ENCODE measurements at places on chromosomes 5 and 9.

- DNase-seq = peak; percentile 72
These were observed at the start of gene GRK6 for GRCh38 chr5:177426566-177427210. Gene GRK6, plus strand, starts transcription at chr5:177426676. Its CDS starts 170 bp downstream, at chr5:177426846.

DNA sequence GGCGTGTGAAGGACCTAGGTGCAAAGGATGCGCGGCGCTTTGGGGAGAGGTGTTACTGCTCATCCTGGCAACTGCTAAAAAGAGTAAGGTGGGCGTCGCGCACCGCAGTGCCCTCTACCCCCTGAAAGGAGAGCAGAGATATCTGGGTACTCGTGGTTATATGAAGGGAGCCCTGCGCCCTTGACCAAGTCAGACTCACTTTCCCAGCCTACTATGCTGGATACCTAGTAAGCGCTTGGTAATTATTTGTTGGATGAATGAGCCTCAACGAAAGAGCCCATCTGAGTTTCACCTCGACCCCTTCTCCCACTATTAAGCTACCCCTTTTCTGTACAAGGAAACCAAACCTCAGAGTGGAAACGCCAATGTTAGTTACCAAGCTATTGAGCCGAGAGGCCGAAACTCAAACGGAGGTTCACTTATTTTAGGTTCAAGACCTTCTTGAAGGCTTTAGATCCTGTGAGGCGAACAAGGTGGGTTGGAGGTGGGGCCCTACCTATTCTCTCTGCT, 8.0 kb downstream of the LHX6 start:
- no peak for DNase-seq

- no peak for DNase-seq
These were observed 18.7 kb upstream of the CARNMT1 start for GRCh38 chr9:75046725-75047345.

GRCh38 chr5:83559118-83559785, 87.7 kb downstream of the VCAN start:
- DNase-seq = no peak

- no peak for DNase-seq
These were observed 108.2 kb downstream of the KLHL3 start for GRCh38 chr5:137627706-137628105.

GRCh38 chr5:1931604-1932231, 49.0 kb upstream of the IRX4 start:
- no peak for DNase-seq

GRCh38 chr9:114776683-114777399, 29.0 kb downstream of the TNFSF15 start:
- DNase-seq = no peak

DNA sequence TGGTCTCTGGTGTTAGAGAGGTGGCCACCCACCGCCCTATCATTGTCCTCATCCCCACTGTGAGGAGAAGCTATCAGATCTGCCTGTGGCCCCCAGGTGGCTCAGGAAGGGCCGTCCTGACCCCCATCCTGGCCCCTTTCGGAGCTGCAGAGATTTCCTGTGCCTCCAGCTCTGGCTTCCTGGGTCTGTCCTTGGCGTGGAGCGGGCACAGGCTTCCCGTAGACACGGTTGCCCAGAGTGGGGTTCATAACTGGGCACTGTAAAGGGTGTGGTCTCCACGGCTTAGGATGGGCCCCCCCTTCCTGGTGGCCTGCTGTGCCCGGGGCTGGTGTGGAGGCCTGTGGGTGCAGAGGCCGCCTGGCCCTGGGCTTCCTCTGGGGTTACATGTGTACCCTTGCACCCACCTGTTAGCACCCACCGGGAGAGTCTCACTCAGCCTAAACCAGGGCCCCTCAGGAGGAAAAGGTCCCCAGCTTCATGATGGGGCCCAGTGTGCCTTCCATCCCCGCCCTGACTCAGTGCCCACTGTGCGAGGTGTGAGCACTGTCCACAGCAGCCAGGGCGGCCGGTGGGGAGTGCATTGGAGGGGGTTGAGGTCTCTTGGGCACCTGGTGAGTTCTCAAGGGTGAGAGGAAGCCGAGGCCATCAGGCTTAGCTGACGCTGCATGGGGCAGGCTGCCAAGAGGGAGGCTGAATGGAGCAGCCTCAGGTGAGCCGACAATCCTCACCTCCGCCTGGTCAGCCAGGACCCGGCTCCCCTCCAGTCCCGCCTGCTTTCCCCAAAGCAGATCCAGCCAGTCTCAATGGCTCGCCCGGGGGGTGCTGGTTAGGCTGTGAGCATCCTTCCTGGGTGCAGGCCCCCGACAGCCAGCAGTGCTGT, 15.3 kb upstream of the AJM1 start:
- no peak for DNase-seq

- no peak for DNase-seq
These were observed 43.1 kb downstream of the RALGPS1 start for GRCh38 chr9:126957687-126958053.

DNA sequence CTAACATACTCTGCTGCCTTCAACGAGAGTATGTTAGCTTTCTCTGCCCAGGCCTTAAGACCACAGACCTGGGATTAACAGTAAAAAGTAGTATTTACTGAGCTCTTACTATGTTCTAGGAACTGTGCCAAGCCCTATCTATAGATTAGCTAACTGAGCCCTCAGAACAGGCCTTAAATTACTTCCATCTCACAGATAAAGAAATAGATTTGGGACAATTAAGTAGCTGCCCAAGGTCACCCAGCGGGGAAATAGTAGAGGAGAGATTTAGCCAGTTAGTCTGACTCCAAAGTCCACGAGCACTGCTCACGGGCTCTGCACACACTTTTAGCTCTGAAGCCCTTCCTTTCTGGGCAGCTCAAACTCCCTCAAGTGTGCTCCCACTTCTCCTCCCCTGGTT, 64.5 kb upstream of the EQTN start:
- no peak for DNase-seq

GRCh38 chr9:113658545-113658895, 195.0 kb downstream of the RGS3 start:
- no peak for DNase-seq

DNA sequence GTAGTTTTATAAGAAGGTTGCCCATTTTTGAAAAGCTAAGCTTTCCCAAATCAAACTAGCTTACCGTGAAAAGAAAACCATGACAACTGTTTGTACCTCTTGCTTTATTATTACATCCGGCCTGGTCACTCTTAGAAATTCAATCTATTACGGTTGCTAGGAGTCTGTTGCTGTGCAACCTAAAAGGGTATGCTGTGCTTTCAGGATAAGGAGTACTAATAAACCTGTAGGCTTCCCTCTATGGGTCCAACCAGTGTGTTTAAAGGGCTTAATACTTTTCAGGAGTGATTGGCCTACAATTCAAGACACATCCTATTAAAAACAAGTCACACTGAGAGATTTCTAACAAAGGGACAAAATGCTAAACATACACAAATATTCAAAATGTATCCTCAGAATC, 27.1 kb downstream of the RFX3 start:
- no peak for DNase-seq

DNA sequence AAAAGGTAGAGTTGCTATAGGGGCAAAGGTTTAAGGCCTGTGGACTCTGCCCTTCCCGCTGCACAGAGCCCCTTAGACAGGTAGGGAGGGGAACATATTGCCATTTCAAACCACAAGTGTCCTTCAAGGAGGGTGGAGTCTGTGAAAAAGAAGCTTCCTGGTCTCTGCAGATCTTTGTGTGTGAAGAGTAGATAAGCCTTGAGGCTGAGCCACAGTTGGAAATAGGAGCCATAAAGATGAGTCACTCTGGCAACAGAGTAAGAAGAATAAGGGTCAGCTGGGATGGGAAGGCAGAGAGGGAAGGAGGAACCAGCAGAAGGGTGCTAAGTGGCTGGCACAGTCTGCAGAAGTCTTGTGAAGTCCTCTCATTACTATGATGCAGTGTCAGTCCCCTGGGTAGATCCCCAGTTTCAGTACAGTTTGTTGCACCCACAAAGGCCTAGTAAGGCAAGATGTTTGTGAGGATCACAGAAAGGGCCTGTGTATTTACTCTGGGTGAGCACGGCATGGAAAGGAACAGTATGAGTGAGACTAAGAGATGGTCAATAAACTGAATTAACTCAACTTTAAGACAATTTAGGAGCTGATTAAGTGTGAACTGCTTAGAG, 18.1 kb downstream of the GRXCR2 start:
- peak; percentile 94 for DNase-seq

- DNase-seq = no peak
These were observed 143.5 kb downstream of the FANCC start for GRCh38 chr9:95174038-95174437.

DNA sequence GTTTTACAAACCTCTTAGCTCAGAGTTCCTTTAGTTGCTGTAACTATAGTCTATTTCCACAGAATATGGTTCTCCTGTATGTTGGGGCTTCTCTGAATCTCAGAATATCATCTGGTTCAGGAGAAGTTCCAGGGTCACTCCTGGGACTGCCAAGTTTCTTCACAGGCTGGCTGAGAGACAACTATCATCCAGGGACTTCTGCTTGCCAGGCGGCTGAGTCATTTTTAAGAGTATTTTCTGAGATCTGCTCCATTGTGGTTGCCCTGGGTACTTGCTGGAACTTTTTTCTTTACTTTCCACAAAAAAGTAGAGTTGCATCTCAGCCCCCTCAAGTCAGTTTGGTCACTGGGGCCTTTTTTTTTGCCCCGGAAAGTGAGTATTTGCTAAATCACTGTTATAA, 566.5 kb downstream of the LRRC70 start:
- no peak for DNase-seq

DNA sequence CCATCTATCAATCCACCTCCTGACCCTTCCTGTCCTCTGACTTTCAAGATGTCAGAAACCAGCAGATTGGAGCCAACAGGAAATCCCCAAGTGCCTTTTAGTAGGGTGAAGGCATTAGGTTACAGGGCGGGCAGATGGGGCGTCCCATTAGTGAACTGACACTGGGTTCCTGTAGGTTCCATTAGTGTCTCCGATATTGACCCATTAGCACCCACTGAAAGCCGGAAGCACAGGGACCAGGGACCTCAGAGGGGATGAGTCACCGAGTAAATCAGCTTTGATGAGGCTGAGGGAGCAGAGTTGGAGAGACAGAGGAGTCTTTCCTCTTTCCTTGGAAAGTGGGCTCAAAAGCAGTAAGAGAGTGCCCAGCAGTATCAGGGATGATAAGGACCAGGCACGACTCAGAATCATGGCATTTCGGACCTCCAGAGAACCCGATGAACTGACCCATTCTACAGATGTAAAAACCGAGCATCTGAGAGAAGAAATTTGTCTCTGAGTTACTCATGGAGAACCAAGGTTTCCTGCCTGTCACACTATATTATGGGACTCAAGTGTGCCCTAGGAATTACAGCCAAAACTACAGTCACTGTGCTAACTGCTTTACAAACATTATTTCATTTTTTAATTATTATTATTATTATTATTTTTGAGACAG, 47.2 kb upstream of the FABP6 start:
- DNase-seq = no peak

DNA sequence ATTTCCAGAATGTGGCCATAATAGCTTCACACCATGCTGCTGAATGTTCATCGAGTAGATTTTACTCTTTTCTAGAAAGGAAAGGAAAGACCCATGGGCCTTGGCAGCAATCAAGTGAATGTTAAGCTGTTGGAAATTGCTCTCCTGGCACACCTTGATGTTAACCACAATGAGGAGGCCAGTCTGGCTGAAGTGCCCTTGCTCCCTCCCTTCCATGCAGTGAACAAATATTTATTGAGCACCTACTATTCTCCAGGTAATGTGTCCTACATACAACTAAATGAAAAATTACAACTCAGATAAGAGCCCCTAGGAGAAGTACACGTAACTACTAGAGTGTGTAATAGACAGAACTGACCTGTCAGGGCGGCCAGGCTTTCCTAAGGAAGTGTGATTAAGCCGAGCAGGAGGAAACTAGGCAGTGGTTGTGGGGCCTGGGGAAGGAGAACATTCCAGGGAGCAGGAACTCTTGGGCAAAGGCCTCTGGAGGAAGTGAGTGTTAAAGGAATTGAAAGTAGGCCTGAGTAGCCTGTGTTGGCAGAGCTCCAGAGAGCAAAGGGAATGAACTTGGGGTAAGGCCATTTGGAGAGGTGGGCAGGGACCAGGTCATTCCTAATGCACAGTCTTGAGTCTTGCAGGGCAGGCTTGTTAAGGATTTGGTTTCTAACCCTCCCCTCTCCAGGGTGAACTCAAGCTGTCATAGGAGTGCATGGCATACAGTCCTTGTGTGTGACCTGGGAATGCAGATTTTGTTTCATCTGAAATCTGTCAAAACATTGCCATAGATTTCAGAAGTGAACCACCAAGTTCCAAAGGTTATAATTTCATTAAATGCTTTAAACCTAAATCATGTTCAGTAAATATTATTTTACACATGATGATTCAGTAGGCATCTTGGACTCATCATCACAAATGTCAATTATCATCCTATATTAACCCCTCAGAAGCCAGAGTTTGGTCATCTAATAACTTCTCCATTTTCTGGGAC, 9.0 kb upstream of the ZSWIM6 start:
- DNase-seq = no peak

GRCh38 chr9:5231212-5231611, at the start of gene INSL4:
Gene INSL4, plus strand, starts transcription at chr9:5231419. Its CDS starts 105 bp downstream, at chr9:5231524.
- DNase-seq = no peak

- peak; percentile 73 for DNase-seq
These were observed 3.8 kb downstream of the NR2F1-AS1 start for GRCh38 chr5:93576994-93577853.

DNA sequence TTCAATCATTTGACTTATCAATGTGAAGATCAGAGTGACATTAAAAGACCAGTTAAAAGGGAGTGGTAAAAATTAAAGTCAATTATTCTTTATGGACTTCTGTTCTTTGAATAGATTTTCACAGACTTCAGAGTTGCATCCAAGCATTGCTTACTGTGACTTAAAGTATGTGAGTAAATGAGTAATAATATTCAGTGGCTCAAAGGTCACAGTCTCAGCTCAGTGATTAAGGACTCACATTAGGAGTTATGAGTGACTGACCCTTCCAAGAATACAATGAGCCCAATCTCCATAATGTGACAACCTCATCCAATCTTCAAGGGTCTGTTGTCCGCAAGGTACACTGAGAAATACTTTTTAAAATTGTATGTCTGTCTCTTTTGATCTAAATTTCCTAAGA, 811.2 kb downstream of the BRINP1 start:
- DNase-seq = no peak

DNA sequence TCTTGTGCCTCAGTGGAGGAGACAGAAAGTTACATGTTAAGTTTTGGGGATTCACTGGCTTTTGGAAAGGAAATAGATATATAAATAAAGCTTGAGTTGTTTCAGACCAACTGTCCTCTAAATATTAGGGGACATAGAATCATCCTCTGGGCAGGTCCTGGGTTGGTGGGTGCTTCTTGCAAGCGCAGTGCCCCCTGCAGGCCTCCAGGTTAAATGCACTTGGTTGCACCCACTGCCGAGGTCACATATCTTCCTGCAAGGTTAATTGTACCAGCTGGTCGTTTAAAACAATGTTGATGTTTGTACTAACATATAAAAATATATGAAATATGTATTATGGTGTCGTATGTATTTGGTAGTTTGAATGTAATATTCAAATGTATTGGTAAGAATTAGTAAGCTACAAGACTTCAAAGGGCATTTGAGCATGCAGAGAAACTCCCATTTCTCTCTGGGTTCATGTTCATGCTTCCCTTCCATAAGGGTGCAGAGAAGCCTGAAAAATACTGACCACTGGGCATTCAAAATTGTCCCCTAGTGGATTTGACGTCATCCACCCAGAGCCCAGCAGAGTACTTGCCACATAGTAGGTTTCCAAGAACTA, 87.0 kb downstream of the ZNF618 start:
- DNase-seq = peak; percentile 70

GRCh38 chr9:77469515-77470231, 178.4 kb downstream of the GNA14 start:
- no peak for DNase-seq

Data from NB4 (cell line).